ENCODE measurements at places on chromosomes 2 and 18.

- DNase-seq = no peak
Observed at GRCh38 chr2:25361261-25362048, 19.7 kb upstream of the DNMT3A start.

DNA sequence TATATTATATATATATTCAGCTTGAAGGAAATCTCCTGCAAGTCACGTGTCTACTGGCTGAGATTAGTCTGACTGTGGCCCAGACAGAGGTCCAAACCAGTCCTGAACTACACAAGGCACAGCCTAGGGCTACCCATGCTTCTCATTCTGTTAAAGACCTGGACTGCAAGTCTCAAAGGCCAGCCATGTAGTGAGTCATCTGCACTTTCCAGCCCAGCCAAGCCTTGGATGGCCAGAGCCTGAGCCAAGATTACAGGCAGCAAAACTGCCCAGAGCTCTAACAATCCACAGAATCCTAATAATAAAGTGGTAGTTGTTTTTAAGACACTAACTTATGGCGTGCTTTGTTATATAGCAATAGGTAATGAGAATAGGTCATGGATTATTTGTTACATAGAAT, 259.6 kb downstream of the SS18 start:
- no peak for DNase-seq

DNA sequence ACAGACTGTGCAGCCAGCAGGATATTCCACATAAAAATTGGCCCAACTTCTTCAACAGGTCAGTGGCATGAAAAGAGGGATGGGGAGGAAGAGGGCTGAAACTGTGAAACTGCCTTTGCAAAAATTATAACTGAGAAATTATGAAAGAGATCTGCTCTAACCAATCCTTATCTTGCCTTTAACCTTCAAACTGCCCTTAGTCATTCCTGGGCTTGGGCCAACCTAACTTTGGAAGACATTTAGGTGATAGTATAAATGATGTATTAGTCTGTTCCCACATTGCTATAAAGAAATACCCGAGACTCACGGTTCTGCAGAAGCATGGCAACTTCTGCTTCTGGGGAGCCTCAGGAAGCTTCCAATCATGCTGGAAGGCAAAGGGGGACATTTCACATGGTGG, 74.5 kb downstream of the RPL31 start:
- no peak for DNase-seq

DNA sequence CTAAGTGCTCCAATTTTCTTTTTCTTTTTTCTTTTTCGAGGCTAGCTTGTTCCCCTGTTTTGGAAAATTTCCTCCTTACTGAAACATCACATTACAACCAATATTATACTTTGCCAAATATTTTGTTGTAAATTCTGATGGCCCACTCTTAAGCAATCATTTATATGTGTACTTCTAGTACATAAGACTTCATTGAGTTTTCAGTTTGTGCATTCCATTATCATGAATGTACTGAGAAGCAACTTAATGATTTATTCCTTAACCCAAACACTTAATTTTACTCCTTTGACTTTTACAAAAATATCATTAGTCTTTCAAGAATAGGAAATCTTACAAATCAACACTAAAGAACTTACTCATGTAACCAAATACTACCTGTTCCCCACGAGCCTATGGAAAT, 242.4 kb downstream of the ARHGAP15 start:
- DNase-seq = no peak

- no peak for DNase-seq
Observed at GRCh38 chr2:180542511-180542910, 437.9 kb upstream of the UBE2E3 start.

DNA sequence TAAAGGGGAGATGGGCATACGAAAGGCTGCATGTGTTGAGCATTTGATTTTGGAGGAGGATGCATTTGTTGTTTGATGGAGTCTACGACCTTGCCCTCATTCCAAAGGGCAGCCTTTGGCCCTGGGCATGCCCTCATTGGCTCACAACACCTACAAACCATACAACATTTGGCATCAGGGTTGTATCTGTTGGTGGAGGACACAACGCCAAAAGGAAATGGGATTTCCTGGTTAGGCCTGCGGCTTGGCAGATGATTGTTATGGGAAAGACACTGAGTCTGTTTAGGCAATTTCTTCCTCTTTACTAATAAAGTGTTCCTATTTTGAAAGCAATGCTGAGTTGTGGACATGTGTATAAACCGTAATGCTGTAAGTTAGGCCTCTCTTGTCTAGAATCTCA, 246.9 kb downstream of the LDLRAD4 start:
- DNase-seq = no peak

GRCh38 chr2:98737848-98738247, 6.9 kb upstream of the MGAT4A start:
- DNase-seq = no peak

DNA sequence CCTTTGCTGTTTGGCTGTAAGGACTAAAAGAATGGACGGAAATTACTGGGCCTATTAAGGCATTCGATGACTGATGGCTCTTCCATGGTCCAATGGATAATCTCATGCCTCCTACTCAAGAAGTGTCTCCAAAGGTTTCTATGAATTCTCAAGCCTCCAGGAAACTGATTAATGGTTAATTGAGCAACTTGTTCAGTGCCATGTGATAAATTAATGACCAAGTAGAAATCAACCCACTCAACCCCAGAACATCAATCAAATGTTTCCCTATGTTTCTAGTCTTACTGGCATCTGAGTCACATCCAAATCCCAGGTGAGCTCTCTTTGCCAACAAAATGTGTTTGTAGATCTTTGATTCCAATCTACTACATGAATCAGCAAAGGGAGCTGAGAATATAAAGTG, 103.6 kb downstream of the NXPH2 start:
- DNase-seq = no peak

GRCh38 chr2:159905926-159906714, 108.1 kb upstream of the CD302 start:
- DNase-seq = no peak

DNA sequence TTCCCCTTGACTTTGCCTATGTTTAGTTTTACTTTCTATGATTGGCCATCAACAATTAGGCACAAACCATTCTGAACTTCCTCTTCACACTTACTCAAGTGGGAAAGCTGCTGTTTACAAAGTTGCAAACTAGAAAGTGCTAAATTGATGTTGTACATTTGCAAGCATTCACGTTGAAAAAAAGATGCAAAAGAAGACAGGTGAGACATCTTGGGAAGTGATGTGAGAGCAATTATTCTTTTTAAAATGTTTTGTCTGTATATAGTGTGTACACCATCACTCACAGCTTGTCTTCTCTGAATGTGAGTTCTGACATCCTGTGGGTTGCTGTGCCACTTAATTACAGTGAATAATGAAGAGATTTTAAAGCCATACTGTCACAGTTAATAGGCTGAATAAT, 874.1 kb upstream of the LRATD1 start:
- DNase-seq = no peak

GRCh38 chr2:167187978-167188967, 300.0 kb downstream of the XIRP2 start:
- no peak for DNase-seq

DNA sequence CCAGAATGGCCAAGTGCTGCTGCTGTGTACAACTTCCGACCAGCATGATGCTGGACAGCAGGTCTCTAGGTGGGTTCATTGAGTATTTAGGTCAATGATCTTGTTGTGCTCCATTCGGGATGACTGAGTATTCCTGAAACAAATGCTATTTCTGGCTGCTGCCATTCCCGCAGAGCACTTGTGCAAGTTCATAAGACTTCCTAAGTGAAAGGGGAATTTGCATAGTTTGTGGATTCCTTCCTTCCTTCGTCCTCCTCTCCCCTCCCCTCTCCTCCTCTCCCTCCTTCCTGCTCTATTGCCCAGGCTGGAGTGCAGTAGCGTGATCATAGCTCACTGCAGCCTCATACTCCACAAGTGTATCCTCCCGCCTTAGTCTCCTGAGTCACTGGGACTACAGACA, 40.4 kb downstream of the LDLRAD4 start:
- no peak for DNase-seq

GRCh38 chr2:236870370-236870769, 215.3 kb upstream of the COPS8 start:
- DNase-seq = no peak

DNA sequence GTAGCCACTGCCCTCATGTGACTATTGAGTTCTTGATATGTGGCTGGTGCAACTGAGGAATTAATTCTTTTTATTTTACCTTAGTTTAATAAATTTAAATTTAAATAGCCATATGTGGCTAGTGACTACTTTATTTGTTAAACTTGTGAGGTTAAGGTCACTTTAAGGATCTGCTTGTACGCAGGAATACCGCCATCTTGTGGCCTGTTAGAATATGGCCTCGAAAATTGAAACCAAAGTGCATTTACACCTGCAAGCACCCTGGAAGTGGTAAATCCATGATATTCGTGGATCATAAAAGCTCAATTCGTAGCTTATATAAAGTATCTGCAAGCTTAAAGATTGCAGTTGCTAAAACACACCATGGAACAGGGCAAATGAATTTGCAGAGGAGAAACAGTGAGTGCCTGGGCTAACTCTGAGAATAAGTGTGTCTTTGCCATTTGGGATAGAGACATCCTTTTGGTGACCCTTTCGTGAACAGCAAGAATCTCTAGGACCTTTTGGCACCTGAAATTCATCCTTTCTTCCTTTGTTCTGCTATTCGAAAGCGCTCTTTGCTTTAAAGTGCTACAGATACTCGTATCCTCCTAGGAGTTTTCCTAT, 59.9 kb upstream of the REG3A start:
- DNase-seq = no peak

- DNase-seq = no peak
Observed at GRCh38 chr2:27779417-27780055, 8.0 kb downstream of the MRPL33 start.

DNA sequence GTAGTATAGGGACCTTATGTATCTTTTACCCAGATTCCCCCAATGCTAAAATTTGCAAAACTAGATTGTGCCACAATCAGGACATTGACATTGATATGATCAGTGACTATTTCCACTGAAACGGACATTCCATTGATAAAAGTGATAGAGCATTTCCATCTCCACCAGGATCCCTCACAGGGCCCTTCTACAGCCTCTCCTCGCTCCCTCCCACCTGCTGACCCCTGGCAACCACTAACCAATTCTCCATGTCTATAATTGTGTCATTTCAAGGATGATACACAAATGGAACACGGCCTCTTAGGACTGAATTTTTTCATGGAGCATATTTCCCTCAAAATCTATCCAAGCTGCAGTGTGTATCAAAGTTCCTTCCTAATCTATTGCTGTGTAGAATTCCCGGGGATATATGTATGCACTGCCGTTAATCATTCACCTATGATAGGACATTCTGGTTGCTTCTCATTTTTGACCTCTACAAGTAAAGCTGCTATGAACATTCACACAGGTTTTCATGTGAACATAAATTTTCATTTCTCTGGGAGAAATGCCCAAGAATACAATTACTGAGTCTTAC, 67.3 kb downstream of the UXS1 start:
- DNase-seq = no peak

- DNase-seq = no peak
Observed at GRCh38 chr2:47262657-47263056, 107.5 kb upstream of the STPG4 start.

All from stimulated activated CD4-positive, alpha-beta T cell treated with anti-CD3 and anti-CD28 coated beads, Interleukin-1b, Interleukin-23, amount 100 ng/mL, for 1 hour (primary cell).